Muscle of arm (tissue), 14 donors: ENCODE measurements at places on chromosomes 12 and 14. TPM values are rescaled to one million over a fixed set of nuclear protein-coding genes. Genes with fewer than 3 reads are reported as not detected.

Gene TUNAR
- polyA plus RNA-seq = 0.29 TPM

Gene TAS2R7
- polyA plus RNA-seq = not detected

Gene BTG1
- 62.6 TPM for polyA plus RNA-seq

Gene RESF1
- 34.7 TPM for polyA plus RNA-seq

Gene BATF
- polyA plus RNA-seq = 0.31 TPM

Gene PLCZ1
- polyA plus RNA-seq = not detected

Gene ANKRD33
- polyA plus RNA-seq = not detected

Gene LAG3
- polyA plus RNA-seq = 0.37 TPM

Gene PXN
- polyA plus RNA-seq = 185 TPM

Gene GLT8D2
- polyA plus RNA-seq = 76.5 TPM

Gene LGR5
- polyA plus RNA-seq = 11.2 TPM

Gene NABP2
- polyA plus RNA-seq = 19.2 TPM

Gene RPGRIP1
- 0.77 TPM for polyA plus RNA-seq

Gene AKAP6
- 20.1 TPM for polyA plus RNA-seq

Gene MYBPC1
- polyA plus RNA-seq = 4,116 TPM

Gene KLRC4
- polyA plus RNA-seq = not detected

Gene MYO1H
- 0.28 TPM for polyA plus RNA-seq

Gene PARPBP
- 9.7 TPM for polyA plus RNA-seq

Gene RD3L
- not detected for polyA plus RNA-seq

Gene TAS2R46
- not detected for polyA plus RNA-seq

Gene OVCH1
- 0.16 TPM for polyA plus RNA-seq

Gene APEX1
- 177 TPM for polyA plus RNA-seq

Gene ANKS1B
- polyA plus RNA-seq = 1.5 TPM

Gene CNTN1
- 30.8 TPM for polyA plus RNA-seq

Gene SPX
- 35.3 TPM for polyA plus RNA-seq

Gene KRT6A
- 120 TPM for polyA plus RNA-seq

Gene UNC79
- polyA plus RNA-seq = 0.70 TPM

Gene TSPAN11
- polyA plus RNA-seq = 8.4 TPM

Gene TSHR
- 2.3 TPM for polyA plus RNA-seq

Gene APOF
- polyA plus RNA-seq = 0.11 TPM

Gene KRT79
- polyA plus RNA-seq = 0.11 TPM

Gene SLC6A15
- polyA plus RNA-seq = 1.7 TPM

Gene MANSC4
- 0.20 TPM for polyA plus RNA-seq

Gene PRH2
- not detected for polyA plus RNA-seq

Gene C14orf180
- 5.4 TPM for polyA plus RNA-seq

Gene LMNTD1
- polyA plus RNA-seq = not detected

Gene OR4Q2
- polyA plus RNA-seq = not detected

Gene SDR9C7
- polyA plus RNA-seq = 1.1 TPM

Gene CMKLR1
- 9.7 TPM for polyA plus RNA-seq

Gene CCDC196
- 0.10 TPM for polyA plus RNA-seq

Gene NOVA1
- 13.6 TPM for polyA plus RNA-seq

Gene NR4A1
- 26.6 TPM for polyA plus RNA-seq

Gene BDKRB2
- polyA plus RNA-seq = 5.7 TPM

Gene TEX52
- 1.6 TPM for polyA plus RNA-seq

Gene VSIG10
- polyA plus RNA-seq = 16.8 TPM

Gene SERPINA10
- polyA plus RNA-seq = not detected

Gene KRT2
- not detected for polyA plus RNA-seq

Gene SLC24A4
- polyA plus RNA-seq = not detected

Gene ITGB7
- polyA plus RNA-seq = not detected

Gene EML5
- 1.1 TPM for polyA plus RNA-seq

Gene SSPN
- 118 TPM for polyA plus RNA-seq

Gene SLC4A8
- polyA plus RNA-seq = 0.78 TPM

Gene HSPA2
- 5.5 TPM for polyA plus RNA-seq

Gene NUP37
- polyA plus RNA-seq = 20.1 TPM

Gene NTS
- polyA plus RNA-seq = 4.0 TPM

Gene KICS2
- 4.2 TPM for polyA plus RNA-seq

Gene IGFBP6
- 52.9 TPM for polyA plus RNA-seq

Gene ITGA7
- polyA plus RNA-seq = 413 TPM
